Left renal pelvis (tissue), 4 donors: ENCODE measurements at places on chromosomes 2 and 18. TPM values are rescaled to one million over a fixed set of nuclear protein-coding genes. Genes with fewer than 3 reads are reported as not detected.

Gene CCBE1
- polyA plus RNA-seq = 38.5 TPM

Gene SP5
- polyA plus RNA-seq = 0.53 TPM

Gene GATA6
- polyA plus RNA-seq = 8.1 TPM

Gene ZNF892
- 5.2 TPM for polyA plus RNA-seq

Gene POLR1A
- polyA plus RNA-seq = 17.8 TPM

Gene KLHL41
- polyA plus RNA-seq = 1.6 TPM

Gene SLC11A1
- 1.4 TPM for polyA plus RNA-seq

Gene GPR17
- 2.8 TPM for polyA plus RNA-seq

Gene DNMT3A
- 96.8 TPM for polyA plus RNA-seq

Gene DCC
- 9.6 TPM for polyA plus RNA-seq

Gene PLCL1
- 19.0 TPM for polyA plus RNA-seq

Gene ZNG1B
- polyA plus RNA-seq = 55.3 TPM

Gene MPV17
- polyA plus RNA-seq = 82.7 TPM

Gene NXPH2
- 5.5 TPM for polyA plus RNA-seq

Gene SERPINB11
- not detected for polyA plus RNA-seq

Gene KCNK3
- polyA plus RNA-seq = 4.1 TPM

Gene MAPK4
- polyA plus RNA-seq = 9.5 TPM

Gene UGT1A4
- polyA plus RNA-seq = not detected

Gene EVX2
- polyA plus RNA-seq = not detected

Gene MC2R
- not detected for polyA plus RNA-seq

Gene DPYSL5
- polyA plus RNA-seq = 4.1 TPM

Gene SERPINB3
- polyA plus RNA-seq = 0.17 TPM

Gene ALK
- polyA plus RNA-seq = 1.4 TPM

Gene COLEC12
- 20.8 TPM for polyA plus RNA-seq
